SW 1271 (cell line): ENCODE measurements at places on chromosomes 5 and 9.

DNA sequence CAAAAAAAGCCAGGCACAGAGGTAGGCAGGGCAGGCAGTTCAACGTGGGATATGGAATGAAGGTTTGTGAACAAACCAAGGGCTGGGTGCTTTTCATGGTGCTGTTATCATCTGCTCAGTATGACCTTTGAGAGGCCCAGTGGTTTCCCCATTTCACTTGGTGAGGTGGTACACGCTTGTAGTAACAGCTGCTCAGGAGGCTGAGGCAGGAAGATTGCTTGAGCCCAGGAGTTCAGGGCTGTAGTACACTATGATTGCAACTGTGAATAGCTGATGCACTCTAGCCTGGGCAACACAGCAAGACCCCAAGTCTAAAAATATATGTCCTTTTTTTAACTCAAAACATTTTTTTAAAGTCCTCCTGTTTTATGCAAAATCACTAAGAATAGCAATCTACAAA, 174.8 kb downstream of the ENC1 start:
- no peak for DNase-seq

DNA sequence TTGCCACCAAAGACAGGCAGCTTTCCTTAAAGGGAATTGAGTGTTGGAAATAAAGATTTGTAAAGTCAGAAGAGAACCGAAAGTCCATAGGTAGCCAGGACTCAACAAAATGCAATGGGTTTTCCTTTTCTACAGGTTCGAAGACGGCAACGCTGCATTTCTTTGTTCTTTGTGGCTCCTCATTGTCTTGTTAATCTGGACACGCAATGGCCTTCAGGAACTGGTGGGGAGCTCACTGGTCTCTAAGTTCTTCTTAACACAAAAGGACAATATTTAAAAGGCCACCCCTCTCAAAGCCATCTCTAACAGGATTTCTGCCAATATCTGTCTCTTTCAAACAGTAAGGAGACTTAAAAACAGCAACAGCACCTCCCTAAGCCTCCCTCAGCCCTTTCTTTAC, 170.6 kb downstream of the RMI1 start:
- DNase-seq: no peak

- DNase-seq: no peak
Observed at GRCh38 chr9:36961561-36962325, 72.3 kb downstream of the PAX5 start.

DNA sequence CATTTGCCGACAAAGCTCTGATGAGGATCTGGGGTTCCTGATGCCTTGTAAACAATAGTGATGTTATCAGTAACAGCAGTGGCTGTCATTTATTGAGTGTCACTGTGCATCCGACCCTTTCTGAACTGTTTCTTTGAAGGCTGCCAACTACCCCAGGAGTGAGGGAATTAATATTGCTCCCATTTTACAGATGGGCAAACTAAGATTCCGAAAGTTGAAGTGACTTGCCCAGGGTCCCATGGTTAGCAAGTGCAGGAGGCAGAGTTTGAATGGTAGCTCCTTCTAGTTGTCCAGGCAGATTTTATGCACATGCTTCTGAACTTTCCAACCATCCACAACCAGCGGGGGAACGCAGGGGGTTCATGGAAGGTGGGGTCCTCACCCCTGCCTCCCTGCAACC, 81.9 kb downstream of the COL27A1 start:
- no peak for DNase-seq

- DNase-seq: no peak
Observed at GRCh38 chr9:130519927-130520326, 59.5 kb upstream of the FUBP3 start.

DNA sequence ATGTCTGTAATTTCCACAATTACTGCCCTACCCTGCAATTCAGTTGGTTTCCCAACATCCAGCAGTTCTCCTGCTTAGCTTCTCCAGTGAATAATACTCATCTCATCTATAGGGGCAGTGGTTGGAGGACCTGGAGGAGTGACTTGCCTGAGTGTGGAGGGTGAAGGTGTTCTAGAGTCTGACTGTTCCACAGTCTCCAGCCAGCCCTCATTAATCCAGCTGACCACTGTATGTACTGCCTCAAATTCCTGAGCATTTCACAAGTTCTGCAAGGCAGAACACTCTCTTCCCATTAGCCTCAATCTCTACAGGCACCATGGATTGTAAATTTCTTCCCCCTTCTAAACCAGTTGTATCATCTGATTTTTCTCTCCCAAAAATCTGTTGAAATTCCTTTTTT, 147.4 kb upstream of the NFIL3 start:
- DNase-seq: no peak

DNA sequence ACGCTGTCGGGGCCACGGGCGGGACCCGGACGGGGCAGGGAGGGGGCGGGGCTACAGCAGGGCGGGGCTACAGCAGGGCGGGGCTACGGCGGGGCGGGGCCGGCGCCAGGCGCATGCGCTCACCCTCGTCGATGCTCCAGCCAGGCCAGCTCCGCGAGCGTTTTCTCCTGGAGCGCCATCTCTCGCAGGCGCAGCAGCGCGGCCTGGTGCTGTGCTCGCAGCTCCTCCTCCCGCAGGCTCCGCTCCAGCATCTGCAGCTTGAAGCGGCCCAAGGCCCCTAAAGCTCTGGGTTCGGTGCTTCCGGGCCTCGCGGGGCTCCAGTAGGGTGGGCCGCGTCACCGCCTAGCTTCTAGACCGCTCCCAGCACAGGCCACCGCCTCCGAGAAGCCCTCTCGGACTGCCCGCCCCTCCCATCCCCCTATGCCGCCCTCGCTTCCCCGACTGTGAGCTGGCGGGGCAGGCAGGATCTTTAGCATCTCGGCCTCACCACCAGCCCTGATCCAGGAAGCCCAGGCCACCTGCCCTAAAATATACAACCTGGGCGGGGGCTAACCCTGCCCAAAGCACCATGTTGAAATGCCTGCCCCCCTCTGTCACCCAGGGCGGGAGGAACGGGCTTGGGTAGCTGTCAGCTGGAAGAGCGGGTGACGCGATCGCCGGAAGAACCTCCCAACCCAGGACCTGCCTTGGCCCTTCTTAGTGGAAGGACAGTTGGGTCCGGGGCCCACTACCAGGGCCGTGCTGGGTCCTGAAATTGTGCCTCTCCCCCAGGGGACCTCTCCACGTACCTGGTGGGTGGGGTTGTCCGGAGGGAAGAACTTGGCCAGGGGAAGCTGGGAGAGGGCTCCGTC, 21.9 kb upstream of the QSOX2 start:
- no peak for DNase-seq
